ENCODE measurements at places on chromosomes 3 and 15.

GRCh38 chr15:58666957-58667356 is 82.5 kb downstream of the ADAM10 start:
- no peak for DNase-seq

DNA sequence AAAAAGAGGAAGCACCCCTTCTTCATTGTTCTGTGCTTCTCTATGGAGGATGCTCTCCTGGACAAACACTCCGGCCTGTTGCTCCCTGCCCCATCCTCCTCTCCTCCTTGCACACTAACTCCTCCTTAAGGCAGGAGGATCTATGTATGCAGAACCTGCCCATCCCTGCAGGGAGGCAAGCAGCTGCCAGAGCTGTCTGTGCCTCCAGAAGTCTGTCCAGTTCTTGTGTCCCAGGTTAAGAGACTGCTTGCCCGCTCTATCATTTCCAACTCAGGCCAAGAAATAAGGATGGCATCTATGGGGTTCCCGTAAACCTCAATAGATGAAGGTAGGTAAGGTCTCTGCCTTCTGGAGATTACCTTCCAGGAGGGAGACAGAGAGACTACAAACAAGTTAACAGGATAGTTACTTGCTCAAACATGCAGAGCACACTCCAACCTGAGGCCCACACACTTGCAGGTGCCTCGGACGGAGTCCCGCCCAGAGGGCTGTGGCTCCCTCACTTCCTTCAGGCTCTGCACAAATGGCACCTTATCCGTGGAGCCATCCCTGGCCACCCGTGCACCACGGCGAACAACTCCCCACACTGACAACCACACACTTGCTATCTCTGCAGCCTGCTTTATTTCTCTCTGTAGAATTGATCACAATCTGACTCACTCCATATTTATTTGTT is 6.9 kb downstream of the XXYLT1 start:
- DNase-seq: no peak

GRCh38 chr15:80455668-80456442 is 51.7 kb downstream of the ARNT2 start:
- peak; percentile 54 for DNase-seq

DNA sequence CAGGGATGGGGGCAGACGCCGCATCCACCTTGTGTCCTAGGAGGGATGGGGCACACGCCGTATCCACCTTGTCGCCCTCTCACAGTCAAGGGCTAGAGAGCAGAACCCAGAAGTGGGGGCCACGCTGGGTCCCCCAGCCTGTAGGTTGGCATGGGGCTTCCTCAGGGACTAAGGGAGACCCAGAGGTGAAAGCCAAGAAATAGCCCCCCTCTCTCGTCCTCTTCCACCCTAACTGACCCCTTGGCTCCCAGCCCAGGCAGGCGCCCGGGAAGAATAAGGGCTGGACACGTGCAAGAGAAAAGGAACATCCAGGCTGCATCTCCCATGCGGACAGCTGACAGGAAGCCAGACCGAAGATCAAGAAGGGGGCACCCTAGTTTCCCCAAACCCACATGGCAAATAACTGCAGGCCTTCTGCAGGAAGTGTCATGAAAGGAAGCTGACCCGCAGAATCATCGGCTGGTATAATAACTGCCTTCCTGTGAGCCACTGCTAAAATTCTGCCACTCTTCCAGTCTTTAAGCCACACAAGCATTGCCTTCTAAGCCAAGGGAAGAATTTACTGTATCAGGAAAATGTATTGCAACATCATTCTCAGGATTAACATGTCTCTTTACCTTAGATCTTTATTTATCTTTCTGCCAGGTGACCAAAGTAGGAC is 38.5 kb upstream of the TFRC start:
- DNase-seq: no peak

GRCh38 chr3:44981751-44982150 is 5.7 kb downstream of the EXOSC7 start:
- DNase-seq: no peak

All from CD4-positive, alpha-beta T cell treated with Interleukin-15 for 1 hour (primary cell).